ENCODE measurements at places on chromosomes 2 and 18.

DNA sequence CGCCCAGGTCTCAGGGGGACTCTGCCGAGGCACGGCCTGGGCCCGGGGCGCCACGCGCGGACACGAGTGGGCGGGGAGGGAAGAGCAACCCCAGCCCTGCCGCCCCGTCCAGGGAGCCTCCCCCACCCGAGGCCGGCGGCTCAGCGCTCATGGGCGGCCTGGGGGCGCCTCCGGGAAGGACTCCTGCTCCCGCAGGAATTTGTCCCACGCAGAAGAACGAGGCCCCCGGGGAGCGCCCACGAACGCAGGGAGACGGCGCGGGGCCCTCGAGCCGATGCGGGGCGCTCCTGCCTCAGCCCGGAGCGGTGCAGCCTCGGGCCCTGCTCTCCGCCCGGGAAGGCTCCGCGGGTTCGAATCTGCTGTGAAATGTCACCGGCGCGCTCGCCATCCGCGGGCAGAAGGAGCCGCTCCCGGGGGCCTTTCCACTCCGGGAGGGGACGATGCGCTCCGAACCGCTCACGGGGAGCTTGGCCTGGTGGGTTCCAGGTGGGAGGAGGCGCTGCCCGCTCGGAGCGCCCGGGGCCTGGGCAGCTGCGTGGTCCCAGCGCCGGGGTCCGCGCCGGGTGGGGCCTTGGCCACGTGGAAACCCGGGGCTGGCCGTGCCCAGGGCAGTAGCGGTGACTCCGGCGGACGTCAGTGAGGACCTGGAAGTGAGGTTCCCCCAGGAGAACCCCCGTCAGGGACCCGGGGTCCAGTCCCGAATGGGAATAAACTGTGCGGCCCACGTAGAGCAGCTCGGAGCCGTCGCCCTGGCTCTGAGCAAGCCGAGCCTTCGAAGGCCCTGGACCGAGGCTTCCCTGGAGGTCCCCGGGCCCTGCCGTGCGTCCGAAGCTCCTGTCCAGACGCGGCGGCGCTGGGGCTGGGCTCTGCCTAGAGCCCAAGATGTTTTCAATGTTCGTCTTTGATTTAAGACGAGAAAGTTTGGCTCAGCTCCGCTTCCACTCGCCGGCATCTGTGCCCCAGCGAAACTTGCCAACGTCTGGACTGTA lies 41.4 kb upstream of the CTDP1 start:
- DNase-seq: no peak

DNA sequence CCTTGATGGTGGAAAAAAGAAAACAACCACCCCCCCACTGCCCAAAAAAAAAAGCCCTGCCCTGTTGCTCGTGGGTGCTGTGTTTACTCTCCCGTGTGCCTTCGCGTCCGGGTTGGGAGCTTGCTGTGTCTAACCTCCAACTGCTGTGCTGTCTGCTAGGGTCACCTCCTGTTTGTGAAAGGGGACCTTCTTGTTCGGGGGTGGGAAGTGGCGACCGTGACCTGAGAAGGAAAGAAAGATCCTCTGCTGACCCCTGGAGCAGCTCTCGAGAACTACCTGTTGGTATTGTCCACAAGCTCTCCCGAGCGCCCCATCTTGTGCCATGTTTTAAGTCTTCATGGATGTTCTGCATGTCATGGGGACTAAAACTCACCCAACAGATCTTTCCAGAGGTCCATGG lies 28.0 kb downstream of the MAL start:
- DNase-seq: no peak

DNA sequence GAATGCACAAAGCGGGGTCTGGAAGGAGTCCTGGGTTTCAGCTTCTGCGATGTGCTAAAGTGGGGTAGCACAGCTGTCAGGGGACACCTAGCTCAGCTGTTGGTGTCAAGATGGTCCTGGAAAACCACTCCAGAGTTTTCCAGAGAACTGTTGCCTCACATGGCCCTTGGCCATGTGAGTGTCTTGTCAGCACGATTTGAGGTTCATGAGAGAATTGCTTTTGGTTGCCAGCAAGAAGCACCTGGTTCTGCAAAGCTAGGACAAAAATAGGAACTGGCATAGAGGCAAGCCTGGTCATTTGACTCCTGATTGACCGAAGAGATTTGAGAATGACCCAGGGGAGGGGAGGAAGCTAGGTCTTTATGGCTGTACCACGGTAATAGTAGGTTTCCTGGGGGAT lies 50.4 kb upstream of the CTLA4 start:
- no peak for DNase-seq

- DNase-seq: no peak
Observed at GRCh38 chr18:2112435-2113045, 458.8 kb downstream of the METTL4 start.

- no peak for DNase-seq
Observed at GRCh38 chr2:39550701-39551285, 113.7 kb upstream of the MAP4K3 start.

DNA sequence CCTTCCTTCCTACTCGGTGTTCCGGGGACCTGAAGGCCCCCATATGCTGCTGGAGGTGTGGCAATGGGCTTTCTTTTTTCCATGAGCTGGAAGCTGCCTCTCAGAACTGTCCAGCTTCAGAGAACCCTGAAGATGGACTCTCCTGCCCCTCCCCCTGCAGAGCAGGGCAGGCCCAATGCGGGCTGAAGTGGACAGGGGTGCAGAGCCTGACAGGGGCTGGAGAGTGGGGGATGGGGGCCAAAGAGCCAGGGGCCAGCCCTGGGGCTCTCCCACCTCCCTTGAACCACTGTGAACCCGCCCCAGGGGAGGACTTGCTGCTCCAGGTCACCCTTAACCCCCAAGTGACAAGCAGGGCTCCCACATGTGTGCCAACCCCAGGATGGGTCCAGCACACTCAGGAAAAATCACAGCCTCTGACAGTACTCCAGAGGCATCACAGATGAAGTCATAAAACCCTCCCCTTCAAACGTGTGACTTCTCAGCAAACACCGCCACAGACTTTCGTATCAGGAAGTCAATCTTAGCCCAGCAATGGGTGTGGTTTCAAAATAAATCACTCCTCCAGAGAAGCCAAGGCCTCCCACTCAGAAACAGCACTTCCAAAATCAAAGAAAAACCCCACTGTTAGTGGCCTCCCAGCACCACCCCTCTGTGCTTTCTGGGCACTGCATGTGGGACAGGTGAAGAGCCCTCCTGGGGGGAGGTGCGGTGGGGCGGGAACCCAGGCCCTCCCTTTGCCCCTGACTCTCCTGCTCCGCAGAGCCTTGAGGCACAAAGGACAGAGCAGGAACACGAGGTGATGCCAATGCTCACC lies 135.8 kb downstream of the HDAC4 start:
- DNase-seq: peak; percentile 49

DNA sequence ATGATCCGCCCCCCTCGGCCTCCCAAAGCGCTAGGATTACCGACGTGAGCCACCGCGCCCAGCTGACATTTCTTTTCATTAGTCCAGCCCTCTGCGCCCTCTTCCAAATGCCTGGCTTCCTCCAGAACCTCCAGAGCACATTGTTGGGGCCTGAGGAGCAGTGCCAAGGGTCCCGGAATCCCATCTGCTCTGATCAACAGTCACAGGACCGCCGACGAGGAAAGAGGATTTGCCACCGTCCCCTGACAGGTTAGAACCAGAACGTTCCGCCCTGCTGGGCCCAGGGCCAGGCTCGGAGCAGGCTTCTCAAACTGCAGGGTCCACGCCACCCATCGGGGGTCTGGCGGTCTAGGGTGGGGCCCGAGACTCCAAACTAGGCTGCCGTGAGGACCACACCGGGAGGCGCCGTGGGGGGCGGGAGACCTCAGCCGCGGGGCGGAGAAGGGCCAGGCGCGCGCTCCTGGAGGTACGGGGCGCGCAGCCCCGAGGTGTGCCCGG lies 36.9 kb upstream of the ITM2C start:
- no peak for DNase-seq

- no peak for DNase-seq
Observed at GRCh38 chr18:69838620-69839411, 108.9 kb downstream of the CD226 start.

DNA sequence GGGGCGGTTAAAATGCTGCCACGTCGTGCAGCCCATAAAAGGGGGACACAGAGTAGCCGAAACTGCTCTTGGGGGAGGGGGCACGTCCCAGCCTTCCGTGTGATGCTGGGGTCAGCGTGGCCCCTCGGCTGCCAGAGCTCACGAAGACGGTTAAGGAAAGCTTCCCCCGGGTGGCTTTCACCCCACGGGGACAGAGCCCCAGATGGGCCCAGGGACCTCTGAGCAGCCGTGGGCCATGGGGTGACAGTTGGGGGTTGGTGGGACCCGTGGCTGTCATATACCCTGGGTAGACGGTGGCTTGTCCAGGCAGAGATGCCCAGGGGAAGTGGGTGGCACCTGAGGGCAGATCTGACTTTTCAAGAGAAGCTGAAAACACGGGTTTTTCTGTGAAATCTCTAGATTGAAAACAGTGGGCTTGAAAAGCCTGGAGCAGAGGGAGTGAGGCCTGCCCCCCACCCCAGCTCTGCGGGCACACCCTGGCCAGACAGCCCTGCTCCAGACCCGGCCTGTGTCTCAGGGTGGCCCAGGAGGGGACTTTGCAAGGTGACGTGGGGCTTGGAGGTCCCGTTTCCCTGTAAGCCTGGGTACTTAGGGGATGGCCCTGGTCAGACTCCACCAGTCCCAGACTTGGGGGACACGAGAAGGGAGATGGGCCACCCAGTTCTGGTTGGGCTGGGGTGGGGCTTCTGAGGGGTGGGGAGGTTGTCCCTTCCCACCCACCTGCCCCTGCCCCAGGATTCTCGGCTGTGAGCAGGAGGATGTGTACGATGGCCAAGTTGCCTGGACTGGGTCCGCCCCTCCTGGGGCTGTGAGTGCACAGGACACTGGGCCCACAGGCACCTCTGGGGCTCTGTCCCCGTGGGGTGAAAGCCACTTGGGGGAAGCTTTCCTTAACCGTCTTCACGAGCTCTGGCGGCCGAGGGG lies 652 bp downstream of the NEU4 start:
- DNase-seq: no peak

DNA sequence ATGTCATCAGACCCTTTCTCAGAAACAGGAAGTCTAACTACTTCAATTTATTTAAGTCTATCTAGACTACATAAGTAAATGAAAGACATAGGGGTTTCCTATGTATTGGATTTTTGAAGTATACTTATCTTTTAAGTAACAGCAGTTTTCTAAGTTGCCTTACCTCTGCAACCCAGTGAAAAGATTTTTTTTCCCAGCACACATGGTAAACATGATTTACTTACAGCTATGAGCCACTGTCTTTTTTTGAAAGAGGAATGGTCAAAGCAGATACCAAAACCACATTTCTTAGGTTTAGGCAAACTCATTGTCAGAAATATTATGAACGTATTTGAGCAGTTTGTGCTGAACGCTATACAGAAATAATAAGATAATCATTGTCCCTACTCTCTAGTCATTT lies 78.7 kb upstream of the OTX1 start:
- no peak for DNase-seq

DNA sequence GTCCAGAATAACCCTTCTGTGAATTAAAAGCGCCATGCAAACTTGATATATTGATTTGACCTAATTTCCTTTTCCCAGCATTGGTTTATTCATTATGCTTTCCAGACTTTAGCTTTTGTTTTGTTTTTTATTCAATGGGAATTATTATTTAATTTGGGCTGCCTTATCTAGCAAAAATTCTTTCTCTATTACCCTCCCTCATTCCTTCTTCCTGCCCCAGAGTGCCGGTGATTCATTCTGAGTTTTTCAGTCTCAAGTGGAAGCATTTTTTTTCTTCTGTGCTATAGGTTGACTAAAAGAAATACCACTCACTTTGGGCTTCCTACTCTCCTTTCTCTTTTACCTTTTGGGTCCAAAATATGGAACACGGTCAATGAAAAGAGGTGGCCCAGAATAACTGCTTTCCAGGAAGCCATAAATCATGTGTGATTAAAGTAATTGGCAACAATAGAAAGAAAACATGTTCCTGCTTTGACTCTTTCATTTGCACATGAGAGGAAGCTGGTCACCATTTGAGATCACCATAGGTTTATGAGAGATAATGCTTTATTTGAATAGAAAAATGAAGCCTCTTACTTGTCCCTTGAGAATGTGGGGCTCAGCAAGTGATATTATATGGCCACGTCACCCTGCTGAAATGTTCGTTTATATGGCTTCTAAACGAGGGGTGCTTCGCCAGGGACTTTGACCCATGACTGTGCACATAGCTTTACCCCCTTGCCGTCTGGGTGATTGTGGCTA lies 422.8 kb upstream of the ZEB2 start:
- DNase-seq: no peak

- no peak for DNase-seq
Observed at GRCh38 chr2:2638547-2639220, 307.6 kb upstream of the MYT1L start.

- no peak for DNase-seq
Observed at GRCh38 chr2:232419245-232420072, 12.8 kb downstream of the ALPG start.

DNA sequence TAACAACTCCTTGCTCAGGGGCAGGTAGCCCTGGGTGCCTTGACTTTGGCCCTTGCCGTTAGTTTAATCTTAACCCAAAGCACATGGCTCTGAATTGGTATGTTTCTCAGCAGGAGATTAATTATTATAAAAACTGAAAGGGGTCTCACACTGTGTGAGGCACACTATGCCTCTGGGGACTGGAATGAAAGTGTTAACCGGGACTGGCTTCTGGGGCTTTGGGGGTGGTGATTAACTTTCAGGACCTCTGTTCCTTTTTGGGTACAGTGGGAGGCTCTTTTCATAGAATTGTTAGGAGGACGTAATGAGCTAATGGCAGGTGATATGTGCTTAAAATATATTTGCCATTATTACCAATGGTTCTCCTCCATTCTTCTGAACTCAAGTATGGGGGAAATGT lies 5.1 kb downstream of the MERTK start:
- DNase-seq: no peak

GRCh38 chr2:30871440-30871839 lies 64.2 kb upstream of the CAPN13 start:
- DNase-seq: no peak

DNA sequence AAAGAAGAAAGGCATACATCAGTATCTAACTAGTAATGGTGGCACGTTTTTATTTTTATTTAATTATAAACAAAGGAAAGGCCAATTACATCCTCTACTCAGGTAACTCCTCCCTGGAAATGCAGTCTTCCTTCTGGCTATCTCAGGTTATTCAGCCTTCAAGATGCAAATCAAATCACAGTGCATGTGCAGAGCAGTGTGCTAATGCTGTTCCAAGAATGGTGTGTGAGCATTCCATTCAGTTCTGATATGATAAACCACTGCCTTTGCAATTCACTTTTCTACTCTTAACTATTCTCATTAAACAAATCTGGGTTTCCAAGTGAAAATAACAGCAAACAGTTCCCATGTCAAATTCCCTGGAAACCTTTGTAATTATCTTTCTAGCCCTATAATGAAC lies 38.4 kb downstream of the SEPTIN10 start:
- DNase-seq: no peak

GRCh38 chr2:189951791-189952535 lies 110.6 kb downstream of the MSTN start:
- no peak for DNase-seq

GRCh38 chr2:37773371-37774130 lies 102.1 kb upstream of the CDC42EP3 start:
- no peak for DNase-seq

- no peak for DNase-seq
Observed at GRCh38 chr2:65813631-65814173, 381.3 kb upstream of the SPRED2 start.

GRCh38 chr2:101002562-101003277 lies 631 bp downstream of the RPL31 start:
- DNase-seq: no peak

- DNase-seq: no peak
Observed at GRCh38 chr2:44689516-44689915, 252.0 kb upstream of the SIX3 start.

- DNase-seq: no peak
Observed at GRCh38 chr18:41324934-41325333, 630.1 kb upstream of the PIK3C3 start.

Data from stimulated activated CD4-positive, alpha-beta T cell treated with anti-CD3 and anti-CD28 coated beads, Interleukin-4, amount 100 ng/mL, for 1 hour (primary cell).